ENCODE measurements at places on chromosomes 11 and 22. TPM values are rescaled to one million over a fixed set of nuclear protein-coding genes. Genes with fewer than 3 reads are reported as not detected.

DNA sequence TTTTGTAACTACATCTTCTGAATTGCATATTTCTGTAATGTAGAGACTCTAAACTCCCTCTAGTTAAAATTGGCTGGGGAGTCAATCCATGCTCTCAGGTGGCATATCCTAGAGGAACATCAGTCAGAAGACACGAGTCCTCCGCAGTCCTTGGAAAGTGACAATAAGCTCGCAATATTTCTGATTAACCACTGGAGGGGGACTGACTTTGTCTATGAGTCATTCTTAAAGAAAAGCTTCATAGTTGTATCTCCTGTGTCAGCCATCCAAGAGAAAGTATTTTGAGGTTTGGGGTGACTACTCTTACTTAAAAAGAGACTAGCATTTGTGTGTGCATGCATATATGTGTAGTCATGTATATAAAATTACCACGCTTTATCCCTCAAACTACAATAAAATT lies 60.2 kb downstream of the SLN start:
- no peak for DNase-seq

DNA sequence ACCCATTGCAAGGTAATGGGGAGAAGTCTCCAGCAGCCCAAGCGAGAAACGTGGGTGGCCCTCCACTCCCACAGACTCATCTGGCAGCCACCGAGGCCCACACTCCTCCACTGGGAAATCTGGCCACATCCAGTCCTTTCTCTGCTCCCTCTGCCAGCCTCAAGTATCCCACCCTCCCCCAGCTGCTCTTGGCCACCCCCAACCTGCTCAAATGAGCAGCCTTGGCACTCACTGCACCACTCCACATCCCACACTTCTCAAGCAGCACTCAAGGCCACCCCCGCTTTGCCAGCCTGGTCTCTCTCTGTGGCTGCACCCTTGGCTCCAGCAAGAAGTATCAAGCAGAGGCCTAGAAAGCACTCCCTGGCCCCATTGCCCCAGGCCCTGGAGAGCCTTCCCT lies 28.2 kb downstream of the SLC22A12 start:
- DNase-seq = no peak

- DNase-seq = no peak
These were observed 14.0 kb upstream of the CHKA start for GRCh38 chr11:68135161-68135560.

GRCh38 chr11:8709002-8709672 lies 26.5 kb downstream of the RPL27A start:
- peak; percentile 92 for DNase-seq

The CFAP300 gene
- 4.9 TPM for total RNA-seq

The EHF gene
- not detected for total RNA-seq
